ENCODE measurements at places on chromosomes 7 and 10. TPM values are rescaled to one million over a fixed set of nuclear protein-coding genes. Genes with fewer than 3 reads are reported as not detected.

DNA sequence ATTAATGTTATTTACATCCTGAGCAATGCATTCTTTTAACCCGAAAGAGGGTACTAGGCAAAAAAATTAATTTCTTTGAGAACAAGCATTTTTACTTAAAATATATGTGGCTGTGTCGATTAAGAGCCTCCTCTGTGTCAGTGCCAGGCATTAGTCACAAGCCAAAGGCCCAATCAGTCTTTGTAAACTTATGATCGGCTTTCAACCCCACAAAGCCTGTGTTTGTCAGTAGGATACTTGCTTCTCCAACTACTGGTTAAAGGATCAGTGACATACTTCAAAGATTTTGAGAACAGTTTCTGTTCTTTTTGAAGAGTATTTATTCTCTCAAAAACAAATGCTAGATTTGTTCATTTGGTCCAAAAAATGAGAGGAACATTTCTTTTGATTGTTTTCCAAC, 159.3 kb downstream of the NRCAM start:
- no peak for DNase-seq

DNA sequence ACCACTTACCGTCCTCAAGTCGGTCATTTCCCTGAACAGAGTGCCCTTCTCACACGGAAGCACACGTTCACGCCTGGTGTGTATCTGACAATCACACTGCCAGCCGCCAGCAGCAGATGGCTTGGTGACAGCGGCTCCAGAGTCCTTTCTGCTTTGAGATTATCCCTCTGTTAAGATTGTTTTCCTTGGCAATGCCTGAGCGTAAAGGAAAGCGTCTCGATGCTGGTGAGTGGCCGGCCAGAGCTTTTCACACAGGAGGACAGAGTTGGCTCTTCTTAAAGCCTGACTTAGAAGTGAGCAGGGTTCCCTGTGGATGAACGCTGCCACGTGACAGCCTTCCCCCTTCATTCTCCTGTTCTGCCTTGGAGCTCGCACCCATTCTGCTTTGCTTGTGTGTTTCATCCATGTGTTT, 22.1 kb upstream of the PRKAR1B start:
- DNase-seq, result peak; percentile 87

DNA sequence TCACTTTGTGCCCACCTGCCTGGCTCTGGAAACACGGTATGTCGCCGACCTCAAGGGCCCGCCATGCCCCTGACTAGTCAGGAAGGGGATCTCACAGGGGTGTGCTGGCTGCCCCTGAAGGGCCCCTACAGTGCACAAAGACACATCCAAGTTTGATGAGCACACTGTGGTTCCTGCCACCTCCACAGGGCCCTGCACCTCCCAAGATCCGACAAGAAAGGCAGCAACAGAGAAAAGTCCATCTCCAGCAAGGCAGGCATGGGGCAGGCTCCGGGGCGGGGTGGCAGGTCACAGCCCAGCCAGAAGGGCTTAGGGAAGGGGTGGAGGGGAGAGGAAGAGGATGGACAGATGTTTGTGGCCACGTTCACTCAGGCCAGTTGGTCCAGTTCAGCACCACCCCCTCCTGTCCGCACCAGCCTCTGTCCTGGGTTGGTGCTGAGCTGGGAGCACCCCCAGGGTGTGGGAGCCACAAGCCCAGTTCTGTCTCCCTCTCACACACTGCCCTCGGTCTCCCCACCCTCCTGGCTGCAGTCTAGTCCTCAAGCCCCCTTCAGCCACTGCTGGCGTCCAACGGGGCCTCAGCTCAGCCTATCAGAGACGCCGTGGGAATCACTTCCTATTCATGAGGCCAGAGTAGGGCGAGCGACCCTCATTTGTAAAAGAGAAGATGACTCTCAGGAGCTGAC, 11.5 kb downstream of the DRGX start:
- DNase-seq, result no peak

DNA sequence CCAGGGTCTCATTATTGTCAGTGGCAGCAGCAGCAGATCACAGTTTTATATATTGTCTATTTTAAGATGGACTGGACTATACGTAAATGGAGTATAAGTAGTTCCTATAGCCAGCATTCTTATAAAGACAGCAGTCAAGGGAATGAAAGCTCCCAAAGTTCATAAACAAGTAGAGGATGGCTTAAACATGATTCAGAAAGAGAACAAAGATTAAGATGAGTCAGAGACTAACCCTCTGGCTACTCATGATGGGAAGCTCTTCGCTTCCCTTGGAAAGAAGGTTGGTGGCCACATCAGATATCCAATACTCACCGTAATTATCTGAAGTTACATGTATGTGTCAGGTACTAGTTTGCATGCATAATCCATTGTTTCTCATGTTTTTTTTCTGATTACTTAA, 277.0 kb downstream of the INHBA start:
- no peak for DNase-seq

GRCh38 chr7:151174246-151175046, 7.0 kb upstream of the GBX1 start:
- peak; percentile 73 for DNase-seq

DNA sequence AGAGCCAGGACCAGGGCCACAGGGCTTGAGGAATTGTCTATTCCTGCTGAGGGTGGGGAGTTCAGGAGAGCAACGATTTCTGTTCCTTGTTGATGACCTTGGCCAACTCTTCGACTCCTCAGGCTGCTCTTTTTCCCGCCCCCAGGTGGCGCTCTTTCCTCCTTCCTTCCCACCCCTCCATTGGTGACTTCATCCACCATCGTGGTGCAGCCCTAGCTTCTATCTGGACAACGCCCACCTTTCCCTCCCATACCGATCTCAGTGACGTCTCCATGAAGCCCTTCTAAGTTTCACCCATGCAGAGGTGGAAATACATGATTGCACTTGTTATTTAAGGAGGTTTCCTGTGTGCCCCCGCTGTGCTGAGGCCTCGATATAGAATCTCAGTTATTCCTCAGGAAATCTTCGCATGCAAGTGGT, 22.1 kb upstream of the CARD11 start:
- DNase-seq, result peak; percentile 26

DNA sequence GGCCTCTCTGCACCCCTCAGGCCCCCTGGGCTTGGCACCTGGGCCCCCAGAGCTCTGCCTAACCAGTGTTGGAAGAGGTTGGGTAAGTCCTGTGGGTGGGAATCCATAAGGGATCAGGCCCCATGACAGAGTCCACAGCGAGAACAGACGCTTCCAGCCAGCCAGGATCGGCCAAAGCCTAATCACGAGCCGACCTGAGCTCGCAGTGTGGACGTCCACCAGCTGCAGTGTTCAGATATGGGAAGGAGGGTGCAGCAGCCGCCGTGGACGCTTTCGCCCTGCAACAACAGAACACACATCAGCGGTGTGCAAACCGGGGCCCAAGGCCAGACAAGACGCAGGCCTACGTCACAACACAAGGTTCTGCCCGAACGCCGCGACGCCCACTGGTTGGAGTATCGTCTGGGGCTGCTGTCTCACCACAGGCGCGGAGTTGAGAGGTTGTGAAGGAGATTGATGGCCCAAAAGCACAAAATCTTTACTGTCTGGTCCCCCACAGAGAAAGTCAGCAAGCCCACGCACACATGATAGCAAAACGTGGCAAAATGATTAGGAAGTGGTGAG, 102.1 kb downstream of the FOXL3 start:
- DNase-seq, result no peak

- DNase-seq, result no peak
Observed at GRCh38 chr10:25339966-25340365, 165.2 kb downstream of the GPR158 start.

GRCh38 chr7:142603870-142604448, 145.3 kb upstream of the PRSS1 start:
- no peak for DNase-seq

- DNase-seq, result peak; percentile 25
Observed at GRCh38 chr7:12470930-12471329, 67.3 kb upstream of the VWDE start.

GRCh38 chr7:102284399-102284798, 2.3 kb upstream of the SH2B2 start:
- no peak for DNase-seq

DNA sequence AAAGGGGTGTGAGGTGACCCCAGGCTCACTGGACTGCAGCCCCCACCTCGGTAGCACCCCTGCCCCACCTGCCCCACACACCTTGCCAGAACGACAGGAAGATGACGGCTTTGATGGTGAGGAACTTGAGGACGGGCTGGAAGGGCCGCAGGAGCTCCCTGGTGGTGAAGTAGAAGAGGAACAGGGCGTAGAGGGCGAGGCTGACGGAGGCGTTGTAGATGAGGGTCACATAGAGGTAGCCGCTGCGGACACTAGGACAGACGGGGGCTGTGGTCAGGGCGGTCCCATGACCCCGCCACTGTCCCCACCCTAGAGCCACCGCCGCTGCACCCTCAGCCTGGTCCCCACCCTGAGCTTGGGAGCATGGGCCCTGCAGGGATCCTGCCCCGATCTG, 7.6 kb downstream of the TMEM184A start:
- DNase-seq, result no peak

GRCh38 chr10:88922041-88922440, 30.5 kb downstream of the ACTA2 start:
- no peak for DNase-seq

- DNase-seq, result no peak
Observed at GRCh38 chr10:49558190-49558589, 19.3 kb upstream of the ERCC6 start.

- DNase-seq, result peak; percentile 73
Observed at GRCh38 chr10:80356563-80356988, at the start of the genes DYDC1 and DYDC2. TSS of gene DYDC1 (minus strand) at chr10:80356755. CDS start at chr10:80352601, 4,154 bp downstream. TSS of gene DYDC2 (plus strand) at chr10:80356781. CDS start at chr10:80362444, 5,663 bp downstream.

GRCh38 chr10:86556933-86557649, 35.5 kb upstream of the WAPL start:
- DNase-seq, result no peak

DNA sequence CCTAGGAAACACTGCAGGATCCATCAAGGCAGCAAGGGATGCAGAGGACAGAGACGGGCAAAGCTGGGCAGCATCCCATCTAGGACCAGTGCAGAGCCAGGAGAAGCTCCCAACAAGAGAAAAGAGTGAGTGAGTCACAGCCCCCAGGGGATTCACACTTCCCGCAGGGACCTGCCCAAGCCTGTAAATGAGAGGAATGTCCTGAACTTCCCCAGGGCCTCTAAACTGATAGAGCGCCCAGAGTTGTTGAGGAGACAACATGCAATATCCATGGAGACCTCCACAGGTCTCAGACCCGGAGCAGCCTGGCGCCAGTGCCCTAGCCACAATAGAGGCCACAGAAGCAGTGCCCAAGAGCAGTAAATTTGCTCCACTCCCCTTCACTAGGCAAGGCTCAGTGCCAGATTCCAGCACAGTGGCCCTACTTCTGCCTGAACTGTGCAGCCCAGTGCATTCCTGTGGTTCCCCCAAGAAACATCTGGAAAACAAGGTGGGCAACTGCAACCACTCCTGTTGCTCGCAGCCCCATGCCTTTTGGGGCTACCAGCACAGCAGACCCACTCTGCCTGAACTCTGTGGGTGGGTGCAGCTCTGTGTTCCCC, 567.5 kb downstream of the POM121L12 start:
- DNase-seq, result no peak

DNA sequence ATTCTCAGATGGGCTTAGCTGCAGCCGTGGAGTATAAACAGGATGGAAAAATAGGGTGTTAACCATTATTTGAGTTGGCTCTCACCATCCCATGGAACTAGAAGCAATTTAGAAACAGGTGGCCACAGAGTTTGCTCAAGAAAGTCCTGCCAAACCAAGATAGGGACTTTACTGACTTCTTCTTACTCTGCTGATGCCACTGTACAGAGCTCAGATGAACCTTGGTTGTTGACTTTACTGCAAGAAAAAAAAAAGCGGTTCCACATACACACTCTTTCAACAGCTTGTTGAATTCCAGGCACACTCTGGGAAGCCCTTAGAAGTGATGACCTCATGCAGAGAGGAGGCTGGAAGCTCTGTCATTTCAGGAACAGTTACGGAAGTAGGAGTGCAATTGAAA, 753.4 kb downstream of the NRG3 start:
- DNase-seq, result no peak

GRCh38 chr10:14531974-14532373, 201.2 kb upstream of the FRMD4A start:
- no peak for DNase-seq

- no peak for DNase-seq
Observed at GRCh38 chr10:124449170-124450011, 444 bp downstream of the NKX1-2 start.

- DNase-seq, result no peak
Observed at GRCh38 chr10:116408719-116409118, 18.9 kb upstream of the PNLIPRP3 start.

- no peak for DNase-seq
Observed at GRCh38 chr7:117907049-117907640, 33.9 kb upstream of the CTTNBP2 start.

- peak; percentile 13 for DNase-seq
Observed at GRCh38 chr10:60480865-60481563, 91.3 kb upstream of the ANK3 start.

DNA sequence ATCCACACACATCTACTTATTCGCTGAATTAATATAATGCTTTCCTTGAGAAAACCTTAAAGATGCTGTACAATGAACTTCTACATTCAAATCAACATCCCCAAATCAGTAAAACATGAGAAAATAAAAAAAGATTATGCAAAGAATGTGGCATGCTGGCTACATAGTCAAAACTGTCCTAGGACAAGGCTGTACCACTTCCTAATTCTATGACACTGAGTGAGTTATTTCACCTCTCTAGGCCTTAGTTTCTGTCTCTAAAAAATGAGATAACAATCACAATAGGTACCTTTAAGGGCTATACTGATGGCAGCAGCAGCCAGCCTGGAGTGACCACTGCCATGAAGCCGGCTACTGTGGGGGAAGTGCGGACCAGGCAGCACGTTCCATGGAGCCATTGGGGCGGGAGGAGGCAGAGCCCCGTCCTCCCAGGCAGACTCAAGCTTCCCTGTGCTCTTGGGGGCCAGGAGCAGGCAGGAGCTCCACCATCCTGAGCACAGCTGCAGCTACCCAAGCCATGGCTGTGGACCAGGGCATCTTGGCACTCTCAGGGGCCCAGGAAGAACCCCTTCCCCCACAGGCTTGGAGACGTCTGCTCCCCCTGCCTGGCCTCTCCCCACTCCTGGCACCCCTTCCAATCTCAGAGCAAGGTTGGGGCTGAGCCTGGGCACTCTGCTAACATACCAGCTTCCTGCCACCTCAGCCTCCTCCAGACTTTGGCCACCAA, 110.2 kb downstream of the ELAPOR2 start:
- DNase-seq, result peak; percentile 37

- no peak for DNase-seq
Observed at GRCh38 chr7:101273206-101273605, 28.3 kb upstream of the FIS1 start.

The INA gene
- not detected for total RNA-seq

The CYP26C1 gene
- not detected for total RNA-seq

The CYCS gene
- total RNA-seq, result 504 TPM

The HILPDA gene
- total RNA-seq, result 6.8 TPM

The SFMBT2 gene
- total RNA-seq, result 12.9 TPM

The C10orf95 gene
- total RNA-seq, result not detected

The NKX1-2 gene
- total RNA-seq, result not detected

The SDK1 gene
- total RNA-seq, result 2.4 TPM

The KLLN gene
- 0.42 TPM for total RNA-seq

The TAF5 gene
- total RNA-seq, result 2.1 TPM

The PNLIPRP2 gene
- not detected for total RNA-seq

The RPEL1 gene
- total RNA-seq, result not detected

Measured in right cardiac atrium (tissue), 5 donors.